ENCODE measurements at places on chromosomes 2 and 18.
A peak's percentile ranks its signal among the peaks of the same experiment; 100 is the strongest.

- no peaks in the 10 kb centered on the region for H3K36me3 ChIP-seq
- H3K27me3 ChIP-seq, result peaks cover 96% of the 10 kb centered on the region
- peaks cover 18% of the 10 kb centered on the region for H3K4me1 ChIP-seq
- peak overlapping the region; percentile 54 for H3K4me3 ChIP-seq
These were observed 15.3 kb downstream of the WNT10A start for GRCh38 chr2:218895759-218896500.

DNA sequence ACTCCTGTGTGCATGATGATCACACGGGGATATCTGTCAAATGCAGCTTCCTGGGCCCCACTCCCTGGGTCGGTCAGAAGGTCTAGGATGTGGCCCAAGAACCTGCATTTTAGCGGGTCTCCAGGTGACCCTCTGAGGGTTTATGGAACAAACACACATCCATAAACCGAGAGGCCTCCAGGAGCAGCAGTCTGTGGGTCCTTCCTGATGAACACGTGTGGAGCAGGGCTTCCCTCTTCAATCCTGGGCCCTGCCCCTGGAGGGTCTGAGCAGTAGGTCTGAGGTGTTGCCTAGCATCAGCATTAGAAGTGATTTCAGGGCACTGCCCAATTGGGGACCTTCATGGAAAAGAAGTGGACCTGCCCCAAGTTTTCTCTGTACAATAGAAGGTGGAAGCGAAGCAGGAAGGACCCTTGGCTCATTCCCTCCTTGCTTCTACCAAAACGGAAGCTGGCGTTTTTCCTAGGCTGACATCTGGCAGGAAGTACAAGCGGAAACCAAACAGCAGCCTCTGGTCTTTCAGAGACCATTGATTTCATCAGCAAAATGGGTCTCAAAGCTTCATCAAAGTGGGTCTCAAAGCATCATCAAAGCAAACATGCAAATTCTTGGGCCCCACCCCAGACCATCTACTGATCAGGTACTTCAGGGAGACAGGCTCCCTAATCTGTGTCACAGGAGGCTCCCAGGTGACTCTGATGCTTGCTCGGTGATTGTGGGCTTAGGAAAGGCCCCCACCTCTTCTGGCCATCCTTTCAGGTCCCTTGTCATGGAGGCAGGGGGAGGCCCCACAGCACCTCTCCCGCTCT lies 30.7 kb downstream of the INO80C start:
- no peaks in the 10 kb centered on the region for H3K27me3 ChIP-seq
- H3K4me1 ChIP-seq, result no peaks in the 10 kb centered on the region
- DNase-seq, result no peak
- H3K36me3 ChIP-seq, result no peaks in the 10 kb centered on the region

DNA sequence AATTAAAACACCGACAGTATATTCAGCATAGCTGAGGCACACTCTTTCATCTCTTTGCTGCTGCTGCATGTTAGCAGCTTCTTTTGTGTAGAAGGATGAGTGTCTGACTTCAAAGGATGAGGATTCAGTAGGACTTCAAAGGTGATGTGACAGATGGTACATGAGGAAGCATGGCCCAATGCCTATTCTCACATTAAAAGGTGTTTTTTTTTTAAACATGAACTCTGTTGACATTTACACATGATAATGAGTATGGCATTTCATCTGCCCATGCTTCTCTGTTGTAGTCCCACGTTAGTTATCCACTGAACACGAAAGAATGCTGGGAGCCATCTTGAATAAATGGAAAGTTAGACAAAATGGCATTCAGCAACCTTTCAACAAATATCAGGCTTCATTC lies 1950.8 kb upstream of the PIK3C3 start:
- no peaks in the 10 kb centered on the region for H3K27me3 ChIP-seq
- no peaks in the 10 kb centered on the region for H3K36me3 ChIP-seq
- DNase-seq, result no peak
- no peaks in the 10 kb centered on the region for H3K4me1 ChIP-seq

GRCh38 chr2:147108548-147108947 lies 736.3 kb upstream of the ACVR2A start:
- no peak overlapping the region for H3K4me3 ChIP-seq
- no peak overlapping the region for H3K27ac ChIP-seq
- H3K36me3 ChIP-seq, result no peaks in the 10 kb centered on the region
- no peaks in the 10 kb centered on the region for H3K4me1 ChIP-seq
- DNase-seq, result no peak
- no peaks in the 10 kb centered on the region for H3K27me3 ChIP-seq

DNA sequence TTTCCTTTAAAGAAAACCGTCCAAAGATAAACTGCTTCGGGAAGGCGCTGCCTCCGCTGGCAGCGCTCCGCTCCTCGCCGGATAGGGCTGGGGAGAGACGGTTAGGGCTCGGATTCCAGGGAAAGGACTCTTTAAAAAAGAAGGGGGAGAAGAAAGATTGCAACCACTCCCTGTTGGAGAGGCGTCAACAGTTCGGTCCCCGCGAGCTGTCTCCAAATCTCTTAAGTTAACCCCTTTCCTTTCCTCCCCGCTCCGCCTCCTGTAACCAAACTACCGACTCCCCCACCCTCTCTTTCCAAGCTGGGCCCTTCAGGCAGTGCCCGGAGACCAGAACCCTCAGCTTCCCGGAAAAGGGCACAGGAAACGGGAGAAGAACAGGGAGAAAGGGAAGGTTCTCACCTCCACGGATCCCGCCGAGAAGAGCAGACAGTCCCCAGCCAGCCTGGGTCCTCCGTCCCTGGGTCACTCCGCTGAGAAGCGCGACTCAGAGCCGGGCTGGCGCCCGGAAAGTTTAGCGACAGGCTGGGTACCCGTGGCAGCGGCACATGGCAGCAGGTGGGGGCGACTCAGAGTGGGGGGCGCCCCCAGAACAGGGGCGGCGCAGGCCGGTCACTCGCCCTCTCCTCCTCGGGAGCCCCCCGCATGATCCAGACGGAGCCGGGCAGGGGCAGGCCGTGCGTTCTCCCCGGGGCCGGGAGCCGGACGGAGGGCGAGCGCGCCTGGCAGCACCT lies 675 bp downstream of the FZD5 start:
- peak overlapping the region; percentile 85 for H3K4me3 ChIP-seq
- peaks cover 40% of the 10 kb centered on the region for H3K4me1 ChIP-seq
- H3K27me3 ChIP-seq, result 0 out of 2 replicates have a peak, but pooled peaks cover 4% of the 10 kb centered on the region
- peak; percentile 62 for DNase-seq
- H3K36me3 ChIP-seq, result peaks cover 10% of the 10 kb centered on the region
